ENCODE measurements at places on chromosomes 3 and 15. TPM values are rescaled to one million over a fixed set of nuclear protein-coding genes. Genes with fewer than 3 reads are reported as not detected.

The BFSP2 gene
- total RNA-seq: not detected

The LOXL1 gene
- 4.4 TPM for total RNA-seq

The FAM81A gene
- total RNA-seq: 1.1 TPM

The TGM4 gene
- total RNA-seq: 0.13 TPM

The PLA2G4B gene
- total RNA-seq: 0.40 TPM

The ADAMTS7 gene
- 18.9 TPM for total RNA-seq

The OR5K2 gene
- total RNA-seq: not detected

The BNIP2 gene
- total RNA-seq: 256 TPM

The PLSCR2 gene
- total RNA-seq: not detected

The MORC1 gene
- not detected for total RNA-seq

The DTWD1 gene
- 17.7 TPM for total RNA-seq

The EFCC1 gene
- total RNA-seq: 0.13 TPM

The FOXL2 gene
- total RNA-seq: 0.13 TPM

The TMC3 gene
- total RNA-seq: not detected

The CCDC9B gene
- total RNA-seq: 32.7 TPM

The MBNL1 gene
- total RNA-seq: 769 TPM

The GABRB3 gene
- 0.57 TPM for total RNA-seq

The SPRED1 gene
- total RNA-seq: 39.6 TPM

The LINGO1 gene
- total RNA-seq: not detected

The RFT1 gene
- total RNA-seq: 18.2 TPM

The SCG5 gene
- total RNA-seq: 0.29 TPM

The CLDN18 gene
- not detected for total RNA-seq

The MYO5C gene
- total RNA-seq: 11.7 TPM
